ENCODE measurements at places on chromosomes 3 and 15. TPM values are rescaled to one million over a fixed set of nuclear protein-coding genes. Genes with fewer than 3 reads are reported as not detected.

Gene CCR2
- 15.8 TPM for total RNA-seq

Gene AGBL1
- total RNA-seq: 12.0 TPM

Gene CCR5
- 5.3 TPM for total RNA-seq

Gene ARPP19
- total RNA-seq: 150 TPM

Gene PLSCR5
- not detected for total RNA-seq

Gene CCDC9B
- total RNA-seq: 71.4 TPM

Gene CSTA
- total RNA-seq: 39.5 TPM

Gene MME
- total RNA-seq: 85.4 TPM

Gene HRG
- not detected for total RNA-seq

Gene PDHB
- 47.7 TPM for total RNA-seq

Gene PATL2
- total RNA-seq: 4.5 TPM

Gene PARP15
- 11.4 TPM for total RNA-seq

Gene XXYLT1
- 8.9 TPM for total RNA-seq

Gene U2SURP
- total RNA-seq: 74.0 TPM

Gene MUC20
- total RNA-seq: 14.3 TPM

Gene SLC12A1
- not detected for total RNA-seq

Gene CLN6
- 37.9 TPM for total RNA-seq

Gene ZIC1
- total RNA-seq: not detected

Gene GUCA1C
- not detected for total RNA-seq

Gene OR5H6
- not detected for total RNA-seq

Gene UBR1
- total RNA-seq: 32.5 TPM

Gene SCN5A
- 0.24 TPM for total RNA-seq

Gene PODXL2
- total RNA-seq: 2.2 TPM

Gene REC114
- not detected for total RNA-seq

Gene XCR1
- 0.32 TPM for total RNA-seq

Gene DCUN1D1
- 53.2 TPM for total RNA-seq

Gene ZFAND6
- 76.7 TPM for total RNA-seq

Gene EPM2AIP1
- 18.4 TPM for total RNA-seq

Gene GNB4
- total RNA-seq: 60.5 TPM

Gene GPR15
- total RNA-seq: 1.4 TPM

Gene KCNAB1
- 4.7 TPM for total RNA-seq

Gene CYP1A2
- not detected for total RNA-seq

Gene SPINK8
- not detected for total RNA-seq

Gene ATP13A5
- 2.0 TPM for total RNA-seq

Gene SLC38A3
- total RNA-seq: not detected

Gene CFAP20DC
- total RNA-seq: 0.71 TPM

Gene POPDC2
- total RNA-seq: 1.5 TPM

Gene SPINT1
- total RNA-seq: 76.5 TPM

Gene HYPK
- 13.2 TPM for total RNA-seq

Gene C2CD4A
- total RNA-seq: 0.18 TPM

Gene FBXW12
- not detected for total RNA-seq

Gene BFSP2
- total RNA-seq: not detected

Gene ISG20
- 32.0 TPM for total RNA-seq

Data from lower lobe of right lung (tissue), 2 donors.